ENCODE measurements at places on chromosomes 4 and X.
A peak's percentile ranks its signal among the peaks of the same experiment; 100 is the strongest.

DNA sequence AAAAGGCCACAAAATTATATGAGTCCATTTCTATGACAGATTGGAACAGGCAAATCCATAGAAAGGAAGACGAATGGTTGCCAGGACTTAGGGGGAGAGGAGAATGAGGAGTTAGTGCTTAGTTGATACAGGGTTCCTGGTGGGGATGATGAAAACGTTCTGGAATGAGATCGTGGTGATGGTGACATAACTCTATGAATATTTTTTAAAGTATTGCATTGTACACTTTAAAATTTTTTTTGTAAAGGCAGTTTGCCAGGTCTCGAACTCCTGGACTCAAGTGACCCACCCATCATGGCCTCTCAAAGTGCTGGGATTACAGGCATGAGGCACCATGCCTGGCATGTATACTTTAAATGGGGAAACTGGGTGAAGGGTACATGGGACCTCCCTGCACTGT lies 9.9 kb upstream of the CCNQ start:
- DNase-seq: no peak

- DNase-seq: no peak
These were observed 69.2 kb downstream of the PTCHD1 start for GRCh38 chrX:23403849-23404248.

GRCh38 chrX:111244235-111244750 lies 26.0 kb downstream of the CAPN6 start:
- no peak for DNase-seq

- DNase-seq: no peak
These were observed 132.7 kb downstream of the CPZ start for GRCh38 chr4:8725071-8725841.

DNA sequence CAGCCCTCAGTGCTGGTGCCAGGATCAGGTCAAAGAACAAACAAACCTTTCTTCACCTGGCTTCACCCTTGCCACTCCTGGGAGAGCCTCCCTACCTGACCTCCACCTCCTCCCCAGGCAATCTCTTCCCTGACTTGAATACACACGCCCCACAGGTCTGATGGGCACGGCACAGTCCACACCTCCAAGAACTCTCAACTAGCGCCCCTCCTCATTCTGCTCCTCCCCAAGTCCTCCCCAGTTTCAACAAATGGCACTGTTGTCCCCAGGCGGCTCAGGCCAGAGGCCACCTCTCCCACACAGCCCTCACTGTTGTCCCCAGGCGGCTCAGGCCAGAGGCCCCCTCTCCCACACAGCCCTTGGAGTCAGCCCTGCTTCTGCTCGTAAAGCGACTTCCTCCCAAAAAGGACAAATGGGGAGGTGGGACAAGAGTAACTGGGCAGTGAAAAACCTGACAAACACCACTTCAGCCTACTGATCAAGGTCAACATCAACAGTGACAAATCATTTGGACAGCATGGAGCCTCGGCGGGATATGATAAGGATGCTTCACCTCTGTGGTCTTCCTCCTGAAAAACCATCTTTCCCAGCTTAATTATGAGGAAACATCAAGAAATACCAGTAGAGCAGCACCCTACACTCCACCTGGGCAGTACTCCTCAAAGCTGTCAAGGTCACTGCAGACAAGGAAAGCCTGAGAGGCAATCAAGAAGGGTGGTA lies 2.9 kb downstream of the LETM1 start:
- DNase-seq: peak; percentile 51

GRCh38 chr4:55018978-55019377 lies 106.4 kb downstream of the KDR start:
- no peak for DNase-seq

DNA sequence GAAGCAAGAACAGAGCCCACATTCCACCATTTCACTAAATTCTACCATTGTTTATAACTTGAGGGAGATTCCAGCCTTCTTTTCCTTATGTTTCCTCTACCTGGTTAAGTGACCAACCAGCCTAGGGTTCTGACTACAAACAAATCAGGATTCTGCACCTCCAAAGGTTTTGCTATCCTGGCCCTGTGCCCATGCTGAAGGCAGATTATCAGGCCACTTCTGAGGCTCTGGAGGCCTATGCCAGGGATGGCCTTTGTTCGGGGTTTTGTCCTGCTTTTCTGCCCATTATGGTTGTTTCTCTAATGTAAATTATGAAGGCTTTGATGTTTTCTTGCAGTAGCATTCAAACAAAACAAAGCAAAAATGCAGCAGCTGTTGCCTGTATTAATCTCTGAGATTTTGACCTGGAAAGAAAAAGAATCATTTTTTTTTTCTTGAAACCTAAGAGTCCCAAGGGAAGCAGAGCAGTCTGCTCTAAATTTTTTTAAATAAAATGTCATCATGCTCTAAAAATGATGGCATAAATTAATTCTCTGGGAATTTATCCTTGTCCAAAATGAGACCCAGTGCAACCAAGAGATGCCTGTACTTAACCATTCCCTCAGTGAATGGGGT lies 55.6 kb downstream of the RNF150 start:
- DNase-seq: no peak
